SHP77 treated with DMSO at 0.1 percent for 48 hours (cell line): ENCODE measurements at places on chromosomes 4 and X.

GRCh38 chrX:102138064-102138463 is 4.2 kb downstream of the TCEAL6 start:
- DNase-seq, result no peak

DNA sequence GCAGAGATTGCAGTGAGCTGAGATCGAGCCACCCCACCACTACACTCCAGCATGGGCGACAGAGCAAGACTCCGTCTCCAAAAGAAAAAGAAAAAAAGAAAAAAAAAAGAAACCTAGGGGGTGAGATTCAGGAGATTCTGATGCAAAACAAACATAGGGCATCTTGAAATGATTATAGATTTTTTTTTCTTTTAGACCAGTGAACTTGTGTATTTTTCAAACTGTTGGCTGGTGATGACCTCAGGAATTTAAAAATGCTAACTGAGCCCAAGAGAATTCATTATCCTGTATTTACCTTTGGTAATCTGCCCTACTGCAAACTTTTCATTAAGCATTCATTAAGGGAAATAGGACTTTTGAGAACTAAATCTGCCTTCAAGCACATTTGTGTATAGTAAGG is 20.6 kb downstream of the ATP10D start:
- no peak for DNase-seq

GRCh38 chr4:169756971-169757574 is 671 bp downstream of the HPF1 start:
- DNase-seq, result no peak

DNA sequence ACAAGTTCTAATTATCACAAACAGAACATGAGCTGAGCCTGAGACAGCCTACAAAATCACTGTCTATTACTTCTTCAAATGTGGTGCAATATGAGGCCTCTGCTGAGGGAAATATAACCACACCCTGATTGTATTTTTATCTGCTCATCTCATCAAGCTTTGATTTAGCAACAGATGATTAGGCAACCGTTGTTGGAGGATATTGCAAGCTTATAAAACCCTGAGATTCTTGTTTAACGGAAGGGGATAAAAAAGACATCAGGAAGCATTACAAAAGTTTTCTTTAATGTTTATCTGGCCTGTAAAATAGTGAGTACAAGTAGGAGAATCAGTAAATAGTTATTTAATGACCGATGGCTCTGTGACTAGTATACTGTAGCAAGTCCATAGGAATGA is 108.5 kb downstream of the ZNF330 start:
- DNase-seq, result no peak

DNA sequence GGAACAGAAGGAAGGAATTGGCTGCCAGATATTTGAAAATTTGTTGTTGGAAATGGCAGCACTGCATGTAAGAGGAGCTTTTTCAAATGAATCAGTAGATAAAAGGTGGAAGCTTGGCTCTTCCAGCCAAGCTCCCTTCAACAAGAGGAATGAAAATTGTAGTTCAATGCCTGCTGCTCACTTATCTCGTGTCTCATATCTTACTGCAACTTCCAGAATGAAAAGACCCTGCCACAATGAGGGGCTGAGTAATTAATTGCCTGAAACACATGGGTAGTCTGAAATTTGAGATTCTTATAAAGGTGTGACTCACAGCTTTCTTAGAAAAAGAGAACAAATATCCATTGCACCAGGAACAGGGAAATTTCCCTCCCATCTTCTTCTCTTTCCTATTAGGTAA is 53.0 kb downstream of the HAND2 start:
- no peak for DNase-seq

GRCh38 chr4:102878901-102879300 is 10.1 kb downstream of the CISD2 start:
- no peak for DNase-seq

- no peak for DNase-seq
These were observed 157.6 kb downstream of the ATRX start for GRCh38 chrX:77628294-77629025.

GRCh38 chrX:27981349-27981748 is at the start of gene DCAF8L1:
Gene DCAF8L1, minus strand, starts transcription at chrX:27981449. Its CDS starts 115 bp downstream, at chrX:27981334.
- DNase-seq, result no peak
